ENCODE measurements at places on chromosomes 2 and 18.

DNA sequence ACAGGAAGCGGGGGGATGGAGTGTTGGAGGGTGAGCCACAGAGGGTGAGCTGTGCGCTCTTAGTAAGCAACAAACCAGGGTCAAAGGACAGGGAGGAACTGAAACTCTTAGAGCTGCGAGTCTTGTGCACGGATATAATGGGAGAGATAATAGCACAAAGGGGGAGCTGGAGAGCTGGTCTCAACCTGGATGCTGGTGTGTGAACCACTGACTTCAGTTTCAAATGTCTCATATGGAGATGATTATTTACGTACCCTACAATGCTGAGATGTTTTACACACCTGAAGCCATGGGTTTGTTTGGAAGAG lies 35.9 kb downstream of the PTGR3 start:
- peak; percentile 75 for DNase-seq

GRCh38 chr2:53960476-53960875 lies 10.3 kb downstream of the PSME4 start:
- DNase-seq: no peak

DNA sequence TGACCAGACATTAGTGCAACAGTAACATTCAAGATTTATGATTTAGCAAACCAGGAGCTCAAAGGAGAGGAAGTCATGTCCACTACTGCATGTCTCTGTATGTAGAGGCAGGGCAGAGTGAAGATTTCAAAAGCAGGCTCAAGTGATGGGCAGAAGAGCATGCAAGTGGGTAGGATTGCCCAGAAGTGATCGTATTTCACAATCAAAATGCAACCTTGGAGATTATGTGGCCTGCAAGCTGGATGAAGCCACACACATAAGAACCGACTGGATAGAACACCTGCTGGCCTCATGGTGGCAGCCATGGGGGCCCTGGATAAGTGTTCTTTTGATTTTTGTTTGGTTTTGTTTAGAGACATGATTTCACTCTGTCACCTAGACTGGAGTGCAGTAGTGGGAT lies 286.8 kb upstream of the RAB12 start:
- DNase-seq: no peak

DNA sequence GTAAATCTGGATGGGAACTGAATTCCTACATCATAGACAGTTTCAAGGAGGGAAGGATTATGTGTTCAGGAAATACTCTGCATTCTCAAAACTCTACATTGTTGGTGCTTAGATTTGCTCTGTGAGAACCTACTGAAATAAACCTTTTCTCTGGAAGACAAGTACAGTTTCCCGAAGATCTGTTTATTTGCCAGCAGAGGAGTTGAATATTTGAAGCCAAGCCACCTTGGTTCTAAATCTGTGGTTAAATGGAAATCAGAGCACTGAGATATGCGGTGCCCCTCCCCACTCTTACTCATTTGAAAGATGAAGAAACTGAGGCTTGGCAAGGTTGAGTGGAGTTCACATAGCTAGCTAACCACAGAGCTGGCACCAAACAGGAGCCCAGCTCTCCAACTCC lies 146.3 kb upstream of the CTAGE1 start:
- no peak for DNase-seq

GRCh38 chr2:161733025-161733424 lies 108.8 kb downstream of the SLC4A10 start:
- no peak for DNase-seq

DNA sequence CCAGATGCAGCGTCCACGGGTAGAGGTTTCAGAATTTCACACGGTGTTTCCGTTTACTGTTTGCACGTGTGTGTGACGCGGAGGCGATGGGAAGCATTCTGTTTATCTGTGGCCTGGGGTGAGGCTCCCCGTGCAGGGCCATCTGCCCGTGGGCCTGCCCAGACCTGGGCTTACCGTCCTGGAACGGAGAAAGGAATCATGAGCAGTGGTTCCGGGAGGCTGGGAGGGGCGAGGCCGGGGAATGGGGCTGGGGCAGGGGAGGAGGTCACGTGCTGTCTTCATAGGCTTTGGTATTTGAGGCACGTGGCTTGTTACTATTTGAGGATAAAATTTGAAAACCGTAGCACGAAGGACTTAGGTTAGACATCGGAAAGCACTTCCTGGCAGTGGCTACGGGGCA lies 77.9 kb downstream of the RTP5 start:
- DNase-seq: no peak
